Foreskin fibroblast (primary cell): ENCODE measurements at places on chromosomes 4 and X.
A peak's percentile ranks its signal among the peaks of the same experiment; 100 is the strongest.

- DNase-seq: no peak
These were observed 8.6 kb upstream of the CYP2U1 start for GRCh38 chr4:107922486-107923473.

- no peak for DNase-seq
These were observed 51.1 kb downstream of the COL25A1 start for GRCh38 chr4:109251396-109251795.

DNA sequence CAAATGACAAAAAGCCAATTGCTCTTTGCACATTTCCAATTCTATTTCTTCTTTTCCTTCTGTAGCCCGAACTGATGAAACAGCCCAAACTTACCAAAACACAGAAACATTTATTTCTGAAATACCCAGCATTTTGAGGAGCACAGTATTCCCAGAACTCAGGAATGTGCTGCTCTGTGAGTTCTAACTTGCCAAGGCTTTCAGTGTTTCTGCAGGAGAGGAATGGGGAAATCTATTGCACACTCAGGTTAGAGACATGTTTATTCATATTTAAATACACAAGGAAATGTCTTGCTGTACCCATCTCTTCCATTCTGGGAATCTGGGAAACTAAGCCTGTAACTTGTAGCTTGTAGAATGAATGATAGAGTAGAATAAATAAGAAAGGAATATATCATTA is 10.7 kb downstream of the TMPRSS11D start:
- no peak for DNase-seq

DNA sequence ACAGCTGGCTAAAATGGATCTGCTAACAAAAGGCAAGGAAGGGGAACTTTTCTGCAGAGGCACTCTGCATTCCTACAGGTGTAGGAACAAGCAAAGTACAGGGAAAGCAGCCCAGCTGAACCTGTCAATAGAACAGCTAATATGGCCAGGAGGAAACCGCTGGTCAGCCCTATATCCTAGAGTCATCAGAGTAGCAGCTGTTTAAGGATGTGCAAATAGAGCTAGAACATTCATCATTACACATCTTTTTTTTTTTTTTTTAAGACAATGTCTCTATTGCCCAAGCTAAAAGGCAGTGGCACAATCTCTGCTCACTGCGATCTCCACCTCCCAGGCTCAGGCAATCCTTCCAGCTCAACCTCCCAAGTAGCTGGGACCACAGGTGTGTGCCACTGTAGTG is 163.0 kb downstream of the BTC start:
- peak; percentile 29 for DNase-seq

GRCh38 chr4:24032371-24032989 is 142.6 kb upstream of the PPARGC1A start:
- no peak for DNase-seq

- DNase-seq: no peak
These were observed 156.9 kb upstream of the NAP1L5 start for GRCh38 chr4:88854481-88854880.

DNA sequence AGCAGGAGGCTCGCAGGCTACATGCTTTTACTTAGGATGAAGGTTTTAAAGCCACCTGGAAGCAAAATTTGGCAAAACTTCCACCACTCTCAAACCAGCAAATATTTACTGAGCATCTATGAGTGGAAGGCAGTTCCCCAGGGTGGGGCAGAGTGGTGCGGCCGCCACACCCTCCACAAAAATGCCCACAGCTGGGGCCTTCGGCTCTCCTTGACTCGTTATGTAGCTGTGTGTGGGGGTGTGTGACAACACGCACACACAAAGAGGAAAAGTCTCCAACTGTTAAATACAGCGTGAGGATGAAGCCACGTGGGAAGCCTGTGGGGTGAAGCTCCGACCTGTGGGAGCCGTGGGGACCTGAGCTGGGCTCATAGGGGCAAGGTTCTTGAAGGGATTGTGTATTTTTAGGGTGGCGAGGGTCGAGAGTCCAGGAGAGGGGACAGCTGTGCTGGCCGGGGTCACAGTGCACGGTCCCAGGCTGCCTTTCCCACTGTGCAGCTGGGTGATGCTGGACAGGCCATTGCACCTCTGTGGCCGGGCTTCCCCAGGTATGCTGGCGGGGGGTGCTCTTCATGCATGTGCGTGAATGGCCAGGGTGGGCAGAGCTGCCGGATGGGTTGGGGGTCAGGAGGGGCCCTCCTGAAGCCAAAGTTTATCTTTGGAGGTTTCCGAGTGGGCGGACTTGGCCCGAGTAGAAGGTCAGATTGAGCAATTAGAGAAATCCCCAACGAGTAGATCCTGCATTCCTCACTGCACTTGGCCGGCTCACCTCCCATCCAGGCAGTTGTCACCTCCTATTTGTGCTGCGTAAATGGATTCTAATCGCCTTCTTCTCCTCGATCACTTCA is 25.4 kb downstream of the SORCS2 start:
- DNase-seq: no peak

DNA sequence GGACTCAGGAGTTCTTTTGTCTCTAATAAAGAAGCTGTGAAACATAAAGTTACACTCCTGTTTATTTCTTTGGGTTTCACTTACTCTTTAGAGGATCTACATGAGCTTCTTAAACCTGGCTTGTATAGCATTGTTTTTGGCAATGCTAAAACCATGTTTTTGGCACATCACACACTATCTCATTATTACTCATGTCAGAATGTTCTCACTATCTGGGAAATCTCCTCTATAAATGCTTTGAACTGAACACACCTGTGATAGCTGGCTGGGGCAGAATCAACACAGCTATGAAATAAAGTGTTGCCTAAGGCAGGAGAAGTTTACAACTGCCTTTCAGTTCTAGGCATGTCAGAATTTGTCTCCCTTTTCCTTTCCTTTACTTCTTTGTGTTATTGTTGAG is 52.6 kb downstream of the SULT1B1 start:
- no peak for DNase-seq

GRCh38 chr4:159420162-159421057 is 317.5 kb downstream of the RAPGEF2 start:
- DNase-seq: no peak

- DNase-seq: no peak
These were observed 24.4 kb upstream of the PLA2G12A start for GRCh38 chr4:109754093-109754857.

DNA sequence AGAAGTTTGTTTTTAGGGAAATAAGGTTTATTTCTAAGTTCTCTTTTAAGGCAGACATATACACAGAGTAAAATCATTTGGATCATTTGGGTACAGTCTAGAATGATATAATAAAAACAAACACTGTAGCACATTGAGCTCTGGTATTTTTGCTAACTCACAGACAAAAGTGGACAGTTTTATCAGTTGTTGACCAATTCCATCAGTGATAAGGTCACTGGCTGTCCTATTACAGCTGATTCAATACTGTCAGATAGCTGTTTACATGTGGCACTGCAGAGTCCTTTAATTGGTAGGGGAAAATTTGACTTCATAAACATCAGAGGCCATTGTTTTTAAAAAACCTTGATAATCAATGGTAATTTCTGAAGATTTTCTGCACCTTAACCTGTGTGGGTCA is 3.5 kb downstream of the IBSP start:
- DNase-seq: no peak

DNA sequence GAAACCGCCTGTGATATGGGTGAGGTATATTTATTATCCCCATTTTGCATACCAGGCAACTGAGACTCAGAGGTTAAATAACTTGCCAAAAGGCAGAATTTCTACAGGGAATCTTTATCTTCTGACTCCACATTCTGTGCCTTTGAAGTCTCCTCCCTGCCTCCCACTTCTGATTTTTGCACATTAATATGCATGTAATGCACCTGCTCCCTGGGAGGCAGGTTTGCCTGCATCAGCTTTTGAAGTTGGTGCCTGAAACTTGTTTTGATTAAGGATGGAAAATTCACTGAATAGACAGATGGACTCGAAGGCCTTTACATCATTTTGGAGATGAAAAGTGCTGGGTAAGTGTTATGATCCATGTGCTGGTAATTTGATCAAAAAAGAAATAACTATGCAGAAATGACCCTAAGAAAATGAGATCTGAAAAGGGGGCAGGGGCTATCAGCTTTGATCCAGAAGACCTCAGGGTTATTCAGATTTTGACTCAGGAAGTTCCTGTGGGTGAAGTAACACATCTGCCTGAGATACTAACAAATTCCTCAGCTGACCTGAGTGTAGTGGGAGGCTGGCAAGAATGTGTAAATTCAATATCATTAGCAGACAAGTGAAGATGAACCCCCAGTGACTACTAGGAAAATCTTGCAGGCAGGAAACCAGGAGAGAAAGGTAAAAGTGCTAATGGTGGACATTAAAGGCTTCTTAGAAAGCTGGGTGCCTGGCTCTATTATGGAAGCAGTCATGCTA is 167.5 kb upstream of the BOD1L1 start:
- DNase-seq: no peak

DNA sequence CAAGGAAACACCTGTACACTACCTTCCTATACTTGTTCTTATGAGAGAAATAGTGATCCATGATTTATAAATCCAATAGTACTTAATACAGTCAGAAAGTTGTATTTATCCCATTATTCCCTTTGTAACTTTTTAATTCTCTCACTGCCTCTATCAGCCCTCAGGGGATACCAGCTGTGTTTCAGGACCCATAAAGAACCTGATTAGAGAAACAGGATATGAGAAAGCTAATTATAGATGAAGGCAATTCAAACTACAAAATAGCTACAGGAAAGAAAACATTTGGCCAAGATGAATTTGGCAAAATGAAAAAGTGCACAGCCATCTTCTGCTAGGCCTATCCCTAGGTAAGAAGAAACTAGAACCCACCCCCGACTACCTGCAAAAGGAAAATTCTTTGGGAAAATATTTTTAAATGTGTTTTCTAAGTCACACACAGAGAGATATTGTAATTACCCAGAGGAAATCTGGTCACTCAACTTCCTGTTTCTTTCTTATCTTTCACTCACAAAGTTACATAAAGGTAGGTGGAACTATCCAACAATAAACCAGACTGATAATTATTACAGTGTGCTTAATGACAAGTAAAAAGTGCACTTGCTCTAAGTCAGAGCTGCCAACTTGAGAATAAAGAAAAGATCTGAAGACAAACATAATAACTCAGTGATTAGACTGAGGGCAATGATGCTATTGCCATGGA is 836.5 kb upstream of the HTR2C start:
- no peak for DNase-seq

GRCh38 chr4:69830560-69831269 is 29.2 kb downstream of the SULT1E1 start:
- DNase-seq: peak; percentile 68

DNA sequence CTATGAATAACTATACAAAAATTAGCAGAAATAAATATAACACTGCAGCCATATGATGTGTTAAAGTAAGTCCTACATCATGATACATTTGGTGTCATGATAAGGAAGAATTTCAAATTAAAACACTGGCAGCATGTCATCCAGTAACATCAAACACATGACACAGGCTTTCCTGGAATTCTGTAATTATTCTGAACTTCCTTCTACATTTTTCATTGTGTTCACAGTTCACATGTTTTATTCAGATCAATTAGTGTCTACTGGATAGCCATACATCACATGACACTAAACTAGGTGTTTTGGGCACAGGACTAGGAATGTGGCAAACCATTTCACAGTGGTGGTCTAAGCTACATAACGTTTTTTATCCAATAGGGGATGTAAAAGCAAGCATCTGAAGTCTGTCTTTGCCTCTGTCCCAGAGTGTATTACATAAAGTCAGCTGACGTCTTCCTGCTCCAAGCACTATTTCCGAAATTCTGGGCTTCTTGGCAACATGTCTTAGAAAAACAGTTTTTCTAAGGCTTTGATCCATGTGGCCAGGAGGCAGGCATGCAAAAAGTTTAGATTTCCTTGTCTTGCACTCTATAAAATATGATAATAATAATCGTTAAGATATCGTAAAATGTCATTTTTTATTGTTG is 707.9 kb downstream of the CENPC start:
- DNase-seq: no peak

GRCh38 chr4:181860157-181860556 is 383.0 kb upstream of the TENM3 start:
- peak; percentile 28 for DNase-seq

DNA sequence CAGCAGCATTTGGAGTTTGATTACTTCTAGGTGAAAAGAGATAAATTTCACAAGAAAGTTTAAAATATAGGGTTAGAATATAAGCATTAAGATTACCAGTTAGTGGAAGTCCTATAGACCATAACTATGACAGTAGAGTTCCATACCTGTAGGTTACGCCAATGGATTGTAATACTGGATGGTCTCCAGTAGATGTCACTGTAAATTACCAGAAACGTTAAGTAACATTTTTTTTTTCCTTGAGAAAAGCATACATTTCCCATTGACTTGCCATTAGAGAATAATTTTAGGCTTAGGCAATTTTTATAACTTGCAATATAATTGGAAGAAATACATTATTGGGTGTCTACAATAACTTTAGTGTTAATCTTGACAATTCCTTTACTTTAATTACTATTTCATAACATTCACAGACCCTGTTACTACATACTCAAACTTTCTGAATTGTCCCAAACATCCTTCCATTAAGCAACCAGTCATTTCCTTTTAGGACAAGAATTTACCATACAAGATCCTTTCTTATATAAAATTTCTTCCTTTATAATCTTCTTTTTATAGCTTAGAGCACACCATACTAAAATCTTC is 304.1 kb upstream of the TECRL start:
- no peak for DNase-seq
